Chondrocyte (in vitro differentiated cells): ENCODE measurements at places on chromosomes 4 and X. TPM values are rescaled to one million over a fixed set of nuclear protein-coding genes. Genes with fewer than 3 reads are reported as not detected.

DNA sequence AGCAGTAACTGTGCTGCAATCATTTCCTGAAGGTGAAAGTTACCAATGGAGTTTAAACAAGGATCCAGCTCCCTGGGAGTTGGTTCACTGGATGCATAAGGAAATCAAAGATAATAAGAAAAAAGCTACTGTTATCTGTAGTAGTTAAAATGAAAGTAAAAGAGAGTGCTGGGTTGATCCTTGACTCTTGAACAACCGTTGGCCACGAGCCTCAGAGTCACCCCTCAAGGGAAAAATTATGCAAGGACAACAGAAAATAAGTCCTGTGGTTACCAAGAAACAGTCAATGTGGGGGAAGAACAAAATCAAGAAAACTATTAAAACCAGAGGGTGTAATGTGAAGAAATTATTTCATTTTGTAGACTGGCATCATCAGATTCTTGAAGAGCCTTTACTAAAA is 49.7 kb upstream of the DDIT4L start:
- DNase-seq, result no peak

GRCh38 chr4:54902271-54902670 is 223.1 kb downstream of the KDR start:
- DNase-seq, result no peak

DNA sequence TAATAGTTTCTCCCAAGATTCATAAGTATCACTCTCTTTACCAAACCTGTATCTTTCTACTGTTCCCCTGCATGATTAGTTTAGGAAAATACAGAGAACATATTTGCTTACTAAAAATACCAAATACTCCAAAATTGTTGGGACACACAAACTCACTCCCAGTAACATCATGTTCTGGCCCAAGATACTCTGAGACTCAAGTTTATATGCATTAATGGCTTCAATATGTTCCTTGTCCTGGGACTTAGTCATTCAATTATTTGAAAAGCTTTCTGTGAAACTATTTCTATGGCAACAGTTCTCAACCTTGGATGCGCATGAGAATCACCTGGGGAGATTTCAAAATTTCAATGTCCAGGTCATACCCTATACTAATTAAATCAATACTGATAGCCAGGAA is 138.9 kb upstream of the PTCHD1 start:
- no peak for DNase-seq

GRCh38 chr4:146261041-146261440 is 46.7 kb downstream of the REELD1 start:
- DNase-seq, result no peak

PAGE1 gene
- not detected in 3 replicates for total RNA-seq

HOPX gene
- total RNA-seq, result 2.0 to 2.7 TPM in 2 of 3 replicates, not detected in the other

- no peak for DNase-seq
Observed at GRCh38 chr4:48585401-48585800, 95.3 kb downstream of the ZAR1 start.

DDX53 gene
- not detected in 3 replicates for total RNA-seq

DNA sequence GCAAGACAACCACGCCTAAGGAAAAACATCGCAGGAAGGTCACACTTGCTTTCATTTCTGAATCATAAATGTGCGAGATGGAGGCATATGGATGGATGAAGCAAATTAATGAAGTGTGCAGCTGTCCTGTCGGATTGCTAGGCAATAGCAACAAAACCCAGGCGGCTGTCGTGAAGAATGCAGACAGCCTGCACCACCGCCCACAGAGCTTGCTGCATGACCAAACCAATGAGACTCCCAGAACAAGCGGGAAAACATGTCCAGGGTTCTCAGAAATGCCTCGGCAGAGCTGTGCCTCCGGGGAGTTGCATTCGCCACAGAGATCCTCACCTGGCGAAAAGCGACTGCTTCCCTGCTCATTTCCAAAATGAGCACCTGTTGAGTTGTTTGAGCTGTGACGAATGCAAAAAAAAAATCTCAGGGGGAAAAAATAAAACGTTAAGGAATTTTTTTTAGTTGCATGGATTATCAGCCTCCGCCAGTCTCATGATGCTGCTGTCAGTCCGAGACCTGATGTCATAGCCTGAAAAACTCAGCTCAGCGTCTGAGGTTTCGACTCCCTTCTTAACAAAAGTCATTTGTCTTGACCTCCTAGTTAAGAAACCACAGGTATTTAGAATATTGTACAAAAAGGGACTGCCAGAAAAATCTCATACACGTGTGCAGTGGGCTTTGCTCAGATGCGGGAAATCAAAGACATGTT is 155.5 kb upstream of the MXRA5 start:
- DNase-seq, result no peak

CASP3 gene
- total RNA-seq, result 27.4 to 31.8 TPM (median 31.5 TPM) in 3 replicates

- no peak for DNase-seq
Observed at GRCh38 chr4:121980643-121981042, 28.8 kb upstream of the TRPC3 start.

DNA sequence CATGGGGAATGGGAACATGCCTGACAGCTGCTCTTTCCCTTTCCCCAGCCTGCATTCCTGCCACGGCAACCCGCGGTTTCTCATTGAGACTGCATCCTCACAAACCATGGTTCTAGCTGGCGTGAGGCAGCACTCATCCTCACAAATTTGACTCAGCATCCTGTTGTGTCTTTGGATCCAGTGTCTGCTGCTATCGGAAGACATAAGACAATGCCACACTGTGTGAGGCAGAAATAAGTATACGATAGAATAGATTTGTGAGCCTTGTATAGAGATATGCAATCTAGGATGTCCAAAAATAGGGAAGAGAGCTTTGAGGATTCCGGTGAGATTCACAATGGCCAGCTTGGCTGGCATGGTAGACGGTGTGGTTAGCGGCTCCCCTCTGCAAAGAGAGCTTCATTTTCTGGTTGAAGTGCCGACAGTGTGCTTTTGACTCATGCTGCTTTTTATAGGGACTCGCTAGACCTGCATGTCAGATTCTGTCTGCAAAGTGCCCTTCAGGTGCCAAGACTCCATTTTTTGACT is 161.3 kb upstream of the PSAPL1 start:
- no peak for DNase-seq

DNA sequence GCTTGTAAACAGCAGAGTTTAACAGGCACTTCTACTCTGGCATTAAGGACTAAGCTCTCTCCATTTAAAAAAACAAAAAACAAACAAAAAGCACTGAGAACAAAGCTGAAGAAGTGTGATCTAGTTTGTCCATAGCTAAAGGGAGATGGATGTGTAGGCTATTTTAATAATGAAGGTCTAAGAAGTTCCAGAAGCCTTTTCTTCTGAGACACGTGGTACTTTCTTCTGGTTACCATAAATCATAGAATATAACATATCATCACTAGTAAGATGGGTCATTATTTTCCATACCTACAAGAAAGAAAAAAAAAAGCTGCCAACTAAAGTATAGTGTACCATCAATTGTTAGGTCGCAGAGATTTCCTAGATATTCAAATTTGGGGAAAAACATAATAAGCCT is 722 bp upstream of the NBDY start:
- DNase-seq, result no peak

- no peak for DNase-seq
Observed at GRCh38 chr4:124907881-124908280, 195.3 kb upstream of the ANKRD50 start.

GRCh38 chr4:26941951-26942350 is 81.3 kb downstream of the STIM2 start:
- DNase-seq, result no peak

- DNase-seq, result no peak
Observed at GRCh38 chrX:14673764-14674163, 144.4 kb downstream of the GLRA2 start.

ENAM gene
- total RNA-seq, result not detected in 3 replicates

HELT gene
- not detected in 3 replicates for total RNA-seq

DNA sequence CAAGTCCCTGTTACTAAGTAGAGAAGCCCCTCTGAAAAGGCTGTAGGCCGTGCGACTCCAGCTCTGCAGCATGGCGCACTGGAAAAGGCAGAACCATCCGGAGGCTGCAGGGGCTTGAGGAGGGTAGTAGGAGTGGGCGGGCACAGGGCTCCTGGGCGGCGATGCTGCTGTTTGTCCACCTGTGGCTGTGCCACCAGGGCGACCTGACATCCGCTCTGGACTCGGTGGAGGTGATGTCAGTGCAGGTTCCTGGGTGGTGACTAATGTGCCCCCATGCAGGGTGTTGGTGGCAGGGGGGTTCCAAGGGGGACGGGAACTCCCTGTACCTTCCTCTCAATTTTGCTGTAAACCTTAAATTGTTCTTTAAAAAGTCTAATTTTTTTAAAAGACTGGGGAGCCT is 58.3 kb downstream of the PCGF3 start:
- peak; percentile 92 for DNase-seq

TRPC5OS gene
- total RNA-seq, result not detected in 3 replicates

GRCh38 chrX:69130439-69130838 is 34.8 kb downstream of the PJA1 start:
- DNase-seq, result no peak

F11 gene
- not detected in 3 replicates for total RNA-seq

DNA sequence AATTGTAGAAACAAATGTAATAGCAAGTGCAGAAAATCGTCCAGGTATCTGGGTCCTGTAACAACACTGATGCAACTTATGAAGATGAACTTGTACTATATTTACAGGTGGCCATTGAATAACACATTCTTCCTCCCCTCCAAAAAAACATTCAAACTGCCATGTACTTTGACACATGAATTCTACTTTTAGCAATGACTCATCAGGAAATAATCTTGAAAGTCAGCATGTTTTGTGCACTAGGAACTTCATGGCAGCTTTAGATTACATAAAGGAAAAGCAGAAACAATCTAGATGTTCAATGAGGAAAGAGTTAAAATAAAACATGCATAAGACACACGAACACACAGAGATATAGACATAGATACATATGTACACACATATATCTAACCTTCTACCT is 2.5 kb downstream of the PABPC1L2A start:
- no peak for DNase-seq

DNA sequence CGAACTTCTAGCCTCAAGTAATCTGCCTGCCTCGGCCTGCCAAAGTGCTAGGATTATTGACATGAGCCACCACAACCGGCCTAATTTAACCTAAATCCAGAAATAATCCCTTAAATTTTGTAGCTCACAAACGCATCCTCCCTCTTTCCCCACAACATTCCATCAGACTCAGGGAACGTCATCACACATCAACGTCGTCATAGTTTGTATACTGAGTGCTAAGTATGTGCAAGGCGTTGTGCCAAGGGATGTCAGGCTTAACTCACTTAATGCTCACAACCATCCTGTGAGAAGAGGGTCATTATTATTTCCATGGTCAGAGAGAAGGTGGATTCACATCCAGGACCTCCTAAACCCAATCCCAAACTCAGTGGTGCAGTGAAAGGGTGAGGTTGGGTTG is 9.6 kb upstream of the GSX2 start:
- no peak for DNase-seq

- DNase-seq, result no peak
Observed at GRCh38 chrX:109440475-109440874, 41.4 kb downstream of the GUCY2F start.

GRCh38 chrX:7145454-7145853 is 2.1 kb upstream of the STS start:
- DNase-seq, result no peak

DNA sequence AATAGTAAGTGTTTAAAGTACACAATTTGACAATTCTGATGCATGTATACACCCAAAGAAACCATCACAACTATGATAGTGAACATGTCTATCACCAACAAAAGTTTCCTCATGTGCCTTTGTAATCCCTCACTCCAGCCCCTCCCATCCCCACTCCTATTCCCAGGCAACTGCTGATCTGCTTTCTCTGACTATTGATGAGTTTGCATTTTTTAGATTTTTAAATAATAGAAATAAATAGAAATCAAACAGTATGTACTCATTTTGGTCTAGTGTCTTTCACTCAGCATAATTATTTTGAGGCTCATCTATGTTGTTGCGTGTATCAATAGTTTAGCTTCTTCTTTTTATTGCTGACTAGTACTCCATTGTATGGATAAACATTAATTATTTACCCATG is 5.3 kb upstream of the RPS4X start:
- DNase-seq, result no peak

DNA sequence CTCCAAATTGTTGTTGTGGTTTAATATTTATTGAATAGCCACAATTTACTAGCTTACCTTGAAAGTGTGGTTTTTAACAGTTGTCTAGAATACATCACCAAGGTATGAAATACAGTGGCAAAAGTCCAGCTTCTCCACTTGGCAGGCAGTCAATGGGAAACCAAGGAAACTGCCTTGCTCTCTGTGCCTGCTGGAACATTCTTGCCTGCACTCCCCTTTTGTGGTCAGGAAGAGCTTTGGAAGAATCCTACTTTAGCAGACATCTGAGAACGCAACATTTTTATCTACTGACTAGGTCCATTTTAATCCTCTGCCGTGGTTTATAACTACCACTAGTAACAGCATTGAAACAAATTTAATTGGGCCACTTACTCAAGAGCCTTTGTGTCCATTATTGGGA is 64.5 kb downstream of the TENM3 start:
- DNase-seq, result no peak

CDKL2 gene
- total RNA-seq, result 2.1 to 4.2 TPM (median 2.7 TPM) in 3 replicates

MOSPD2 gene
- total RNA-seq, result 25.1 to 31.8 TPM (median 27.2 TPM) in 3 replicates

NDNF gene
- total RNA-seq, result 0.22 to 0.54 TPM (median 0.35 TPM) in 3 replicates

PDLIM3 gene
- total RNA-seq, result 14.3 to 68.5 TPM (median 63.0 TPM) in 3 replicates
